Lower leg skin (tissue), 4 donors: ENCODE measurements at places on chromosomes 7 and 10.
A peak's percentile ranks its signal among the peaks of the same experiment; 100 is the strongest.

DNA sequence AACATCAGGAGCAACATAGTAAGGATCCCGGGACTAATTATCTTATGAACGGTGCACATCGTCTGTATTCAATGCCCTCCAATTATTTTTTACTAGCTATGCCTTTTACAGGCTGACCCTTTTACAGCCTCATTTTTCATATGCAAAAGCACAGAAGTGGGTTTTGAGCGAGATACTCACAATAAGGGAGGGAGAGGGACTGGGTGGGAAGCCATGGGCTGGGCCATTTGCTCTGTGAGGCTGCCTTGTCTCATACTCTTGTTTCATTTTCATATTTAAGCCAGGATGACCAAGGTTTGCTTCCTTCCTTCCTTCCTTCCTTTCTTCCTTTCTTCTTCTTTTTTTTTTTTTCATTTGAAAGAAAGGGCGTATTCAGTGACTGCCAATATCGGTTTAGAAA, 259.3 kb downstream of the TRIL start:
- DNase-seq, result no peak

- no peak for DNase-seq
Observed at GRCh38 chr7:134514663-134515062, 12.7 kb upstream of the AKR1B10 start.

GRCh38 chr10:109264004-109264403, 659.3 kb downstream of the XPNPEP1 start:
- no peak for DNase-seq

- peak; percentile 81 for DNase-seq
Observed at GRCh38 chr10:72081772-72082590, 6.4 kb downstream of the SPOCK2 start.

GRCh38 chr10:517872-518475, 171.5 kb downstream of the DIP2C start:
- DNase-seq, result no peak

DNA sequence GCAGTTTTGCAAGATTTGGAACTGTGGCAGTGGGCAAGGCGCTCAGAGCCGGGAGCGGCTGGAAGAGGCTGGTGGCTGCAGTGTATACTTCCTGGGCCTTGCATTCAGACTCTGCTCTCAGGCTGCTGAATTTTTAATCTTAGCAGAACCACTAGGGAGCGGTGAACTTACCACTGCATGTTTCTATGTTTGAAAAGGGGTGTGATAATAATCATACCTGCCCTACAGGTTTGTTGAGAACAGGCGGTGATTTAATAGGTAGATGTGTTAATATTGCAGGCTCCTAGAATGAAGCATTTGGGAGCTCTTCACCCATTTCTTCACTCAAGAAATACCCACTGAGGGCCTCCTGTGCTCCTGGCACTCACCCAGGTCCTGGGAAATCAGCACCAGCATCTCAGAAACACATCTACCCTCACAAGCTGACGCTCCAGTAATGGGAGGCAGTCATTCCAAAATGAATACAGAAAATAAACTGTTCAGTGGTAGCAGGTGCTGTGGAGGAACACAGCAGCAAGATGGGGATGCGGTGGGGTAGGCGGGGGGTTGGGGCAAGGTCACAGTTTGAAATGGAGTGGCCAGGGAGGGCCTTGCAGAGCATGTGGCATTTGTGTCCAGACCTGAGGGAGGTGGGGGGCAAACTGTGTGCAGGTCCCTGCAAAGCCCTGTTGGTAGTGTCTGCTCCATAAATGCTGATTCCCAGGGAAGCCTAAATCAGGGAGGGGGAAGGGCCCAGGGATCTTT, 41.0 kb downstream of the VWA2 start:
- peak; percentile 69 for DNase-seq

GRCh38 chr10:63711867-63712716, 190.9 kb downstream of the REEP3 start:
- peak; percentile 94 for DNase-seq

- no peak for DNase-seq
Observed at GRCh38 chr7:50217821-50218281, 86.7 kb upstream of the IKZF1 start.

GRCh38 chr10:118720685-118721538, 33.9 kb downstream of the CACUL1 start:
- peak; percentile 74 for DNase-seq

DNA sequence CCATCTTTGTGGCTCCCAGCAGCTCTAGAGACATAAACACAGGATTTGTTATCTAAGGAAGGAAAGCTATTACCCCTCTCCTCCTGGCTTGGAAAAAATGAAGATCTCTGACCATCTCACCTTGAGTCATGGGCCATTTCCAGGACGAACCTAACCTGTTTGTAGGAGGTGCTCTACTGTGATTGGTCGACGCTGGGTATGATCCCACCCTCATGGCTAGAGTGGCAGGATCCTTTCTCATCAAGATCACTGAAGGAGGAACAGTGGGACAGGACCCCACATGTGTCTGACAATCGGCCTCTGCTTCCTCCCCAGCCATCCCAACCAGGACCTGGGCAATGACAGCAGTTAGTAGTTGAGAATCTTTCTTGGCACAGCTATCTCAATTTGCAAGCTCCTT, 144.1 kb downstream of the EMX2 start:
- no peak for DNase-seq

DNA sequence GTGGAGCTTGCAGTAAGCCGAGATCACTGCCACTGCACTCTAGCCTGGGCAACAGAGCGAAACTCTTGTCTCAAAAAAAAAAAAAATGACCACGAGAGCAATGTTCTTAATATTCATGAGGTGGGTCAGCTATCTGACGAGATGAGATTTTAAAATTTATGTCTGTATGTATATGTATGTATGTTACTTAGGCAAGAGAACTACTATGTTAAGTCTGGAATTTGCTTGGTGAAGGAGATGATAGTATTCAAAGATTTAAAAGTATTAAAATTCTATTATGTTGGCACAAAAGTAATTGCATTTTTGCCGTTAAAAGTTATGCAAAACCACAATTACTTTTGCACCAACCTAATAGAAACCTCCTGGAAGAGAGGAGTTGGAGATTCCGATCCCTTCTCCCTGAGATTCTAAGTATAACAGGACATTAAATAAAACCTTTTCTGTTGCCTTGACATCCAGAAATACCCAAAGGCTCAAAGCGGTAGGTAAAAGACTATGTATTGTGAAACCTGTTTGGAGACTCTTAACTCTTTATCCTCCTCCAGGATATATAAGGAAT, 114.3 kb upstream of the TNS3 start:
- no peak for DNase-seq

- DNase-seq, result no peak
Observed at GRCh38 chr7:116380025-116380424, 119.5 kb upstream of the CAV2 start.

DNA sequence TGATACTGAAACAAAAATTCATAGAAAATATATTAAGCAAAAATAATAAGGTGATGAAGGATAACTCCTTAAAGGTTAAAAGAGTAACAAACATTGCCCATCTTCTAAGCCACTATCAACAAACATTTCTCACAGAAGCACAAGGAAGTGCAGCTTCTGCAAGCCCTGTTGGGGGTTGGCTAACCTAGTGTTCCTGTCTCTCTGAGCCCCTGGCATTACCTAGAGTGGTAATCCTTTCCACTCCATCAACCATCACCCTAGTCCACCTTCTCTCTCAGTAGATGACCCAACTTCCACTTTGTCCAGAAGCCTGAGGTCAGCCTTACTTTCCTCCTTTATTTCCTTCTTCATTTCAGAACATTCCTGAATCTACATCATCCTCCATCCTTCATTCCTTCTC, 59.7 kb downstream of the HIPK2 start:
- DNase-seq, result no peak

GRCh38 chr10:45461034-45461433, 87.0 kb downstream of the ALOX5 start:
- peak; percentile 14 for DNase-seq

GRCh38 chr10:78217336-78217735, 183.7 kb downstream of the RPS24 start:
- no peak for DNase-seq

- no peak for DNase-seq
Observed at GRCh38 chr7:80783678-80784327, 135.0 kb downstream of the SEMA3C start.

- DNase-seq, result no peak
Observed at GRCh38 chr10:33965795-33966581, 631.5 kb upstream of the NRP1 start.

DNA sequence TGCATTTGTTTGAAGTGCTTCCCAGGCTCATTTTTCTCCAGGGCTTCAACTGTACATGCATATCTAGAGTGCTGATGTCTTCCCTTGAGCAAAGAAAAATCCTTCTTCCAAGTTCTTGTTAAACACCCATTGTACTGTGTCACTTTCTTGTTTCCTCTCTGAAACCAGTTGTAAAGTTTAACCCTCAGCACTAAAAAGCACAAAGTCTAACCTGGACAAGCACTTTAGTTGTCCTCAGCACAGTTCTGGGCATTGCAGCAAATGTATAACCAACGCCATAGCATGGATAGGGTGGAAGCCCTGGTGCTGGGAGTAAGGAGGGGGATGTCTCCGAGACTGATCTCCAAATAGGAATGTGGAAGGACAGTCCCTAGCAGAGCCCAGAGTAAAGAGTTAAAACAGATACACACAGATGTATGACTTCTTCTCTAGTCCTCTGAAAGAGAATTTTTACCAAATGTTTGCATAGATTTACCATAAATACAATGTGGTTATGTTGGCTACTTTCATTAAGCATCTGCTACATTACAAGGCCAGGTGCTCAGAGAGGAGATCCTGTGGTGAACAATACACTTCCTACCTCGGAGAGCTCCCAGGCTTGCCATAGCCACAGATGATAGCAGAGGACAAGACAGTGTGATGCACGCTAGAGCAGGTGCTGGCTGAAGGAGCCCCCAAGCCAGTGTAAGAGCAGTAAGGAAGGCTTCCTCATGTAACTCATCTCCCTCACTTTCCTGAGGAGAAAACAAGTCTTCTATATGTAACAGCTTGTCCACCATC, 57.0 kb downstream of the DNAJC12 start:
- DNase-seq, result no peak

DNA sequence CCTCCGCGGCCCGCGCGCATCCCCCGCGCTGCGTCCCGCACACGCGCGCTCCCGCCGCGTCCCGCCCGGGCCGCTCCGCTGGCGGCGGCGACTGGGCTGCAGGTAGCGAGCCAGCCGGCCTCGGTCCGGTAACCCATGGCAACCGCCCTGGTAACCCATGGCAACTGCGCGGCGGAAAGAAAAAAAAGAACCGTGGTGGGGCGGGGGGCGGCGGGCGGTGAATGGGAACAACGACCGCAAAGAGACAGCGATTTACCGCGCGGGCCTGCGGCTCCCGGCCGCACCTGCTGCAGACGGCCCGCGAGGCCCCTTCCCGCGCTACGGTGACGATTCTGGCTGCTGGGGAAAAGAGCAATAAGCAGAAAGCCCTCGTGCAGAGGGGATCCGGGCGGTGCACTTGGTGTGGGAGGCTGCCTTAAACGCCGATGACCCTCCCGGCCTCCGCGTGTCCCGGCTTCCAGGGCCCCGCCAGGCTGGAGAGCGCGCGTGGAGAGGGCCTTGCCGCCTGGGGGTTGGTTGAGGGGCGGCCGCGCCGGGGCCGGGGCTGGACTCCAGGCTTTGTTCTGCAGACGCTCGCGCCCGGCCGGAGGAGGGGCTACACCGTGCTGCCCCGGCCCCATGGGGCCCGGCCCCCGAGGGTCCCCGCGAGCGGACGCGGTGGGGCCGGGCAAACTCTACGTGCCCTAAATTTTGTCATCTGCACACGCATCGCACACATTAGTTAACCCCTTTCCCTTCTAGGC, 84.7 kb downstream of the SNX10 start:
- DNase-seq, result no peak

DNA sequence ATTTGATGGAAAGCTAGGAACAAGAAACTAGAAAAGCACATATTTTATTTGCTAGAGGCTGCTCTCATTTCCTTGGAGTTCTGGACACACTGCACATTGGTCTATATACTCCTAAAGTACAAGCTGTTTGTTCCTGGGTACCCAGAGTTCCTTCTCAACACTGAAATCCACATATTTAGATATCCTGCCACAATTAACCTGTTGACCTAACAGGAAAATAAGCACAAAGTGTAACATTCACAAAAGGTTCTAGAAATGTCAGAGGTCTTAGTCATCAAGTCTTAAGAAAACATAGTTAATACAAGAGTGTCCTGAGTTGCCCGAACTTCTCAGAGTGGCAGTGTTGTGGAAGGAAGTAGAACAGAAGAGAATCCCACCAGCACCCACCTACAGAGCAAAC, 115.6 kb downstream of the ELMO1 start:
- no peak for DNase-seq

DNA sequence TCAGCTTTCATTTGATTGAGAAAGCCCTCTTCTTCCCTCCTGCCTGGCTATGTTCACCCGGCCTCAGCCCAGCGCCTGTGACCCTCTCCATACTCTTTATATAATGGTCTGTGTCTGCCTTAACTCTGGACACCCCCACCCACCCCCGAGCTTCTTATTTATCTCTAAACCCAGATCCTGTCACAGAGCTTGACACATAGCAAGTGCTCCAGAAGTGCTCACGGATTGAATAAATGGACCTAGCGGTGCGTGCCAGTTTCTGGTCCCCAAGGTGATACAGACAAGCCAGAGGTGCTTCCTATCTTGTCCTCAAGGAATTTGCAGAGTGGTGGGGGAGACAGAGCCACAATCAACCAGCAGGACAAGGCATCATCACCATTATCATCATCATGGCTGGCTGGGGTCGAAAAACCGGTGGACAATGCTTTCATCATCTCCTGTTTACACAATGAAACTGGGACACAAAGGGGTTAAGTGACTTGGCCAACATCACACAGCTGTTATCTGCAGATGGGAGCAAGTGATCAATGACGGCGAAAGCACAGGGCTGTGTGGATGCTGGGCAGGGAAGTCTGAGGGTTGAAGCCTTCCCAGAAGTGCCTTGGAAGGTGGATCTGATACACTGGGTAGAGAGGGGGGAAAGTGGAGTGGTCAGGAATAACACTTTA, 2.2 kb upstream of the LOXL4 start:
- peak; percentile 82 for DNase-seq

DNA sequence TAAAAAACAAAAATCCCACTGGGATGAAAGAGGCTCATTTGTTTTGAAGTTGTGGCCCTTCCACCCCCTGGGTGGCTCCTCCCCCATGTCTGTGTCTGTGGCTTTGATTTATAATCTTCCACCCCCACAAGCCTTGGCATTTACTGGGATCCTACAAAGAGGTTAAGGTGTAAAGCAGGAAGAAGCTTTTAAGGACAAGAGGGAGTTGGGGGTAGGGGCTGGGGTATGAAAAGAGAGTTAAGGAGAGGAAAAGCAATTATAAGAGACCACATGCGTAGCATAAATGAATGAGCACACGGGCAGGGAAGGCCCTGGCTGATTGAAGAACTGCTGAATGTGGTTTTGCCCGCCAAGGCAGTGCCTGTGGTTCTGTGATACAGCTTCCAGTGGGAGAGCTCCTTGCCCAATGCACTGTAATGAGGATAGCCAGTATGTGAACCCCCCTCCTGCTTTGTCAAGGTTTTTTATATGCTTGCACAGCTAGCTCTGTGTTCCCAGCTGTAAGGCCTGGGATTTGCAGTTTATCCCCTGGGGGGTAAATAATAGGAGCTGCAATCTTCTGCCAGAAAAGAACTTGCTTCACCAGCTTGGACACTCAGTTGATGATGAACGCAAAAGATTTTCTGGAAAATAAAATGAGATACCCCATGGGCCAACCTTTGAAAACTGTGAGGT, 34.7 kb upstream of the KMT2E start:
- no peak for DNase-seq

- no peak for DNase-seq
Observed at GRCh38 chr10:6722616-6723004, 142.5 kb upstream of the PRKCQ start.
